ENCODE measurements at places on chromosomes 4 and X. TPM values are rescaled to one million over a fixed set of nuclear protein-coding genes. Genes with fewer than 3 reads are reported as not detected.

LRRC66 gene
- total RNA-seq = 0.10 TPM

SLC26A1 gene
- not detected for total RNA-seq

EPGN gene
- total RNA-seq = not detected

EDNRA gene
- total RNA-seq = not detected

UGT2B11 gene
- total RNA-seq = not detected

TLR2 gene
- total RNA-seq = 0.23 TPM

CENPI gene
- 16.9 TPM for total RNA-seq

ZGRF1 gene
- 32.9 TPM for total RNA-seq

C4orf51 gene
- total RNA-seq = not detected

STBD1 gene
- 0.21 TPM for total RNA-seq

BBS7 gene
- 23.2 TPM for total RNA-seq

TAF1 gene
- 31.5 TPM for total RNA-seq

AKAP4 gene
- total RNA-seq = not detected

TMEM31 gene
- 0.25 TPM for total RNA-seq

SHOX gene
- total RNA-seq = not detected

ANKRD50 gene
- 0.21 TPM for total RNA-seq
